ENCODE measurements at places on chromosomes 16 and 17. TPM values are rescaled to one million over a fixed set of nuclear protein-coding genes. Genes with fewer than 3 reads are reported as not detected.

DNA sequence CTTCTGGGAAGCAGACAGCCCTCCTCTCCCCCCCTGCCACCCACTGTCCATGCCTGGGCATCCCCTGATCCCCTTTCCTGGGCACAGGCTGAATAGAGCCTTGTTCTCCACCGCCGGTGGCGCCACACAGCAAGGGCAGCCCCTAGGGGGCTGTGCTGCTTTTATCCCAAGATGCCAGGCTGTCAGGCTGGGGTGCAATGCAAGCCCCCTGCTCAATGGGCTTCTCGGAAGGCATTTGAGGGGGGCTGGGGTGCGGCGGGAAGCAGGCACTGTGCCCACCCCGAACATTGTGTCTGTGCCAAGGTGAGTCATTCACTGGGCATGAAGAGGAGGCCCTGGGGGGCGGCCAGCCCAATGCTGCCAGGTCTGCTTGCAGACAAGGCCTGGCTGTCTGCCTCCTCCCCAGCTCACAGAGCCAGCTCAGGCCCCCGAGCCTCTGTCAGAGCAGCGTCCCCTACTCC lies 1.5 kb upstream of the GFAP start:
- H3K4me1 ChIP-seq: peaks cover 46% of the 10 kb centered on the region
- no peak overlapping the region for H3K4me3 ChIP-seq
- peaks cover 32% of the 10 kb centered on the region for H3K27me3 ChIP-seq
- peak; percentile 73 for DNase-seq

DNA sequence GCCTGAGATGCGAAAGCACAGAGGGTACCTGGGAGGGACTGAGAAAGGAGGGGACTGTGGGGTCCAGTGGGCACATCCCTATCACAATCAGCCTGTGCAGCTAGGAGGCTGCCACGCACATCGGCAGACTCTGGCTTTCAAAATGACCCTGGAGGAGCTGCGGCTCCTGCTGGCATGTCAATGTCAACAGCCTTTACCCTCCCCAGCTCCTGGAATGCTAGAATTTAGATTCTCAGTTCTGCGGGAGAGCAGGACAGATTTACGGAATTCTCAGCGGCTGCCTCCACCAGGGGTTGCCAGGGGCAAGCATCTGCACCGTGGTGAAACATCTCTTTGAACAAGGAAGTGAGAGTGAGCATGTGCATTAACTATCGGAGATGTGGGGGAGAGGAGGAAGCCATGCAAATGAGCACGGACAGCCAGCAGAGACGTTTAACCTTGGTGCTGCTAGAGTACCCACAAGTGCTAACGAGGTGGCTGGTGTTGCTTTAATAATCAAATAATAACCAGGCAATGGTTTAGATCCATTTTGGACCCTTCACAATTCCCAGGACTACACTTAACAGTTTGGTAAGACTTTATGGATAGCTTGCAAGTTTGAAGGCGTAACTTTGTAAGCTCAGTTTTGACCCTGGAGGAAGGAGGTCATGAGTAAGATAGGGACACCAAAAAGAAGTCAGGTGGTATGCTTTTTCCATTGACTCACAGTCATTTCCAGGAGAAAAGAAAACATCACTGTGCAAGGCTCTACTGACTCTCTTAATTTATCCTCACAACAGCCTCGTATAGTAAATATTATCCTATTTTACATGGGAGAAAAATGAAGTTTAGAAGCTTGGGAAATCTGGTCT lies 54.1 kb downstream of the XYLT1 start:
- DNase-seq: peak; percentile 21
- H3K36me3 ChIP-seq: no peaks in the 10 kb centered on the region
- peak overlapping the region; percentile 33 for H3K4me3 ChIP-seq
- no peak overlapping the region for H3K27ac ChIP-seq

DNA sequence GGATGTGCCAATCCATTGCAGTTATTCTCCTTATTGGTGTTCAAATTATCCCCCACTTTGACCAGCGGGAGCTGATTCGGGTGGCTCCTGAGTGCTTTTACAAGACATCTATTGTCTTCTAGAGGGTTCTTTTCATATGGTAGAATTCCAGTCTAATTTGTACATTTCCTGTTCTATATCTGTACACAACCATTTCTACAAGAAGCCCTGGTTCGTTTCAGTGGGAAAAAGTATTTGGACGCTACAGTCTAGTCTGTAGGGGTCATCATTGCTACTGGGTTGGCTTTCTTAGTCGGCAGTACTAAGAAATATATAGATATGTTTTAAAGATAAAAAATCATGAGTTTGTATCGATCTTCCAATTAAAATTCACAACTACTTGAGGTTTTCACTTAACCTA lies 262.6 kb downstream of the MAP2K6 start:
- no peaks in the 10 kb centered on the region for H3K36me3 ChIP-seq
- no peaks in the 10 kb centered on the region for H3K4me1 ChIP-seq
- H3K27ac ChIP-seq: no peak overlapping the region
- no peak for DNase-seq
- no peak overlapping the region for H3K4me3 ChIP-seq
- no peaks in the 10 kb centered on the region for H3K27me3 ChIP-seq

The ACE gene
- 6.2 TPM for total RNA-seq

- H3K36me3 ChIP-seq: peaks cover 46% of the 10 kb centered on the region
- no peaks in the 10 kb centered on the region for H3K27me3 ChIP-seq
- H3K4me1 ChIP-seq: no peaks in the 10 kb centered on the region
- no peak overlapping the region for H3K4me3 ChIP-seq
- no peak overlapping the region for H3K27ac ChIP-seq
Measured at GRCh38 chr17:37255432-37255831, 120.4 kb upstream of the C17orf78 start.

- H3K27ac ChIP-seq: no peak overlapping the region
- H3K27me3 ChIP-seq: no peaks in the 10 kb centered on the region
- no peak overlapping the region for H3K4me3 ChIP-seq
- DNase-seq: no peak
- H3K36me3 ChIP-seq: no peaks in the 10 kb centered on the region
- no peaks in the 10 kb centered on the region for H3K4me1 ChIP-seq
Measured at GRCh38 chr17:65892912-65893377, 299.0 kb downstream of the CEP112 start.

DNA sequence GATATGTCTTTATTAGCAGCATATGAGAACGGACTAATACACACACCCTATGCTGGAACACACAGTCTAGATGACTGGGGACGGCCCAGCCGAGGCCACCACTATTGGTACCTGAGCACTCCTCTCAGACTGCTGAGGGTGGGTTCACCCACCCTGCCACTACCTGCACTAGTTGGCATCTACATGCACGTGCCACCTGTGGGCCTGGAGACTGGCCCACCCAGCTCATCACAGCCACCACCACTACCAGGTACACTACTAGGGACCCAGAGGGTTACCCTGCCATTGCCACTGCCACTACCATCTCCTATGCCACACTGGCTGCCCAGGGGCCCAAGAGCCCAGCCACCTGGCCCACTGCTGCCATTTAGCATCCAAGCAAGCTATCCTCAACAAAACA lies 32.5 kb downstream of the MEAK7 start:
- no peak for DNase-seq
- no peaks in the 10 kb centered on the region for H3K4me1 ChIP-seq
- no peak overlapping the region for H3K27ac ChIP-seq

DNA sequence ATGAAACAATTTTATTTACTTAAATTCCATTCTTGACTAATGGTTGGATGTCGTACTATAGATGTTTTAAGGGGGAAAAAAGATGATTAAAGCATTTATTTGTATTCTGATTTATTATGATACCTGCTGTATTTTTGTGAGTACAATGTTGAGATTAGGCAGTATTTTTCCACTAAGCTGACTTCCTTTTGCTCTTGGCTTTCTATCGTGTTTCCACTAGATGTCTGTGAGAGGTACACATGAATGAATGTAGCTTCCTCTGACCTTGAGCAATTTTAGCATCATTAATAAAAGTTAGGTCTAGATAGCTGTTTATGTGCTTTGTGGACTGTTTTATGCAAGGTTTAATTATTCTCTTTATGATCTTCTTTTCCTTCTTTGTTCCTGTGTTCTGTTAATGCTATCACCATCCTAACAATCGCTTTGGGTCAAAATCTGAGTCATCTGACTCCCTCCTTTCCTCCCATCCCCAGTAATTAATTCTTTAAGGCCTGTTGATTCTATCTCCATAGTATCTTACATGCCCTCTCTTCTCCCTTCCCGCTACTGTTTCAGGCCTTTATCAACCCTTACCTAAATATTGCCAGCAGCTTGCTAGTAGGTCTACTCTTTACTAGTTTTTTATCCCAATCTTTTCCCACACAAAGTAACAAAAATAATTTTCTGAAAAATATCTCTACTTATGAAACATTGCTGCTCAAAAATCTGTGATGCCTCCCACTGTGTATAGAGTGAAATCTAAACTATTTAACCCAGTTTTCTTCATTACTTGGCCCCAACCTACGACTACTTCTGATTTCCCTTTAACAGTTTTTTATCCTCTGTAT lies 76.0 kb downstream of the VMP1 start:
- peaks cover 50% of the 10 kb centered on the region for H3K4me1 ChIP-seq
- no peaks in the 10 kb centered on the region for H3K27me3 ChIP-seq
- peak overlapping the region; percentile 9 for H3K4me3 ChIP-seq
- no peak for DNase-seq

- H3K4me1 ChIP-seq: peaks cover 37% of the 10 kb centered on the region
- H3K27me3 ChIP-seq: no peaks in the 10 kb centered on the region
- H3K36me3 ChIP-seq: peaks cover 35% of the 10 kb centered on the region
Measured at GRCh38 chr16:57993897-57994296, 6.6 kb downstream of the ZNF319 start.

GRCh38 chr17:28702752-28703150 lies 8.9 kb downstream of the PROCA1 start:
- H3K4me1 ChIP-seq: no peaks in the 10 kb centered on the region
- H3K4me3 ChIP-seq: no peak overlapping the region
- DNase-seq: no peak
- no peak overlapping the region for H3K27ac ChIP-seq
- peaks cover 58% of the 10 kb centered on the region for H3K36me3 ChIP-seq
- no peaks in the 10 kb centered on the region for H3K27me3 ChIP-seq

The CIITA gene
- total RNA-seq: 9.4 TPM

GRCh38 chr17:78890498-78890897 lies 12.5 kb downstream of the CEP295NL start:
- peaks cover 84% of the 10 kb centered on the region for H3K4me1 ChIP-seq
- H3K27me3 ChIP-seq: no peaks in the 10 kb centered on the region
- H3K27ac ChIP-seq: peak overlapping the region; percentile 28
- H3K36me3 ChIP-seq: no peaks in the 10 kb centered on the region

- H3K36me3 ChIP-seq: peaks cover 23% of the 10 kb centered on the region
- no peak overlapping the region for H3K4me3 ChIP-seq
- H3K27me3 ChIP-seq: no peaks in the 10 kb centered on the region
- no peak for DNase-seq
Measured at GRCh38 chr17:2420176-2420575, 19.3 kb upstream of the MNT start.

- H3K27me3 ChIP-seq: peaks cover 49% of the 10 kb centered on the region
- peaks cover 41% of the 10 kb centered on the region for H3K4me1 ChIP-seq
- DNase-seq: no peak
Measured at GRCh38 chr17:76079956-76080767, 1.2 kb downstream of the ZACN start.

The TBC1D3K gene
- not detected for total RNA-seq

GRCh38 chr16:57628008-57628781 lies at the start of gene ADGRG1:
TSS of gene ADGRG1 (plus strand) at chr16:57628630. CDS start at chr16:57650288, 21,658 bp downstream.
- peak within 1 kb of the TSS; percentile 93 for H3K27ac ChIP-seq
- H3K27me3 ChIP-seq: peaks cover 15% of the 10 kb centered on the region
- no peaks in the 10 kb centered on the region for H3K36me3 ChIP-seq
- H3K4me3 ChIP-seq: peak within 1 kb of the TSS; percentile 70

GRCh38 chr17:62882284-62882683 lies 74.2 kb upstream of the MARCHF10 start:
- no peaks in the 10 kb centered on the region for H3K27me3 ChIP-seq
- H3K27ac ChIP-seq: no peak overlapping the region
- H3K4me1 ChIP-seq: no peaks in the 10 kb centered on the region

The SYT17 gene
- 0.49 TPM for total RNA-seq

DNA sequence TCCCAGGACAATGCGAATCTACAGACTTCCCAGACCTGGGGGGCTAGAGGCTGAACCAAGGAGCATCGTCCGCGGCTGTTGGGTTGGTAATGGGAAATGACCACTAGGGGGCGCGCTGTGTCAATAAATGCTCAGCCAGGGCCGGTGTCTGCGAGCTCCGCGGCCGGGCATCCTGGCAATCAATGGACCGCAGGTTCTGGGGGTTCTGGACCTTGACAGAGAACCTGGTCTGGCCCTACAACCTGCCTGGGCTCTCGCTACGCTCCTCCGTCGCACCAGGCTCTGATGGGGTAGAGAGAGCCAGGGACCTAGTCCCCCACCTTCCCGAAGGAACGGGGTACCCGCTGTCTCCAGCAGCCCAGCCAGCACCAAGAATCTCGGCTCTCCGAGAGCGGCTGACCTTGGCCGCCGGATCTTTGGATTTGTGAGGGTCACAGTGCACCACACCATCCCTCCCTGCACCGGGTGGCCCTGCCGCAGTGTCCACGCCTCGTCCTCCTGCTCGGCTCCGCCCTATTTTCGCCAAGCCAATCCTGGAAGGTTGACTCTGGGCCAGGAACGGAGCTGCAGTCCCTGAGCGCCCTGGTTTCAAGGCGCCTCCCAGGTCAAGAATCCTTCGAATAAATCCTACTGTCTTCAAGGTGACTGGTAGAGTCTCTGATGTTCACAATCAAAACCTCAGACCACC lies 20.4 kb upstream of the BEAN1 start:
- H3K27me3 ChIP-seq: peaks cover 8% of the 10 kb centered on the region
- H3K4me3 ChIP-seq: peak overlapping the region; percentile 74
- H3K4me1 ChIP-seq: peaks cover 31% of the 10 kb centered on the region
- peak; percentile 89 for DNase-seq
- H3K36me3 ChIP-seq: peaks cover 16% of the 10 kb centered on the region

GRCh38 chr17:56656701-56657327 lies 63.3 kb downstream of the NOG start:
- no peaks in the 10 kb centered on the region for H3K36me3 ChIP-seq
- no peak overlapping the region for H3K27ac ChIP-seq
- no peak for DNase-seq
- peaks cover 21% of the 10 kb centered on the region for H3K27me3 ChIP-seq
- H3K4me3 ChIP-seq: no peak overlapping the region
- no peaks in the 10 kb centered on the region for H3K4me1 ChIP-seq

The CLEC3A gene
- not detected for total RNA-seq

The SBK1 gene
- total RNA-seq: 2.3 TPM

DNA sequence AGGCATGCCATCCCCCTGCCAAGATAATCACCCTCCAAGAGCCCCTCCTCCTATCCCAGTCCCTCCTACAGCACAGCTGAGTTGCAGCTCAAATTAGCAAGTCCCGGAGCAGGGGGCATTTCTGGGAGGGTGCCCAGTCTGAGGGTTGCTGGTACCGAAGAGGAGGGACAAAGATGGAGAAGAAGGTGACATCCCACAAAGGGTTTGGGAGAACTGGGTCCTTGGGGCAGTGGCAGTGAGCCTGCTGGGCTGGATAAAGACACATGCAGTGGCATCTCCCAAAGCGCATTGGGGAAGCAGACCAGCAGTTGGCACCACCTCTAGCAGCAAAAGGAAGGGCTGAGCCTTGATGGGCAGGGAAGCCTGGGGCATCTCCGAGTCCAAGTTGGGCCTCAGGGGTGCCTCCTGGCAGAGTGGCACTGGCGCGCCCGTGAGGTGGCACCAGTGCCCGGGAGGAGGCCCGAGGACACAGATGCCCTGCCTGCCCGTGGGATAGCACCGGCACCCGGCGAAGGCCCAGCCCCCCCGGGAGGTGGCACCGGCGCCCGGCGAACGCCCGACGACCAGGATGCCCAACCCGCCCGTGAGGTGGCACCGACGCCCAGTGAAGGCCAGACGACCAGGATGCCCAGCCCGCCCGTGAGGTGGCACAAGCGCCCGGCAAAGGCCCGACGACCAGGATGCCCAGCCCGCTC lies 622 bp downstream of the TOM1L2 start:
- peak overlapping the region; percentile 97 for H3K4me3 ChIP-seq
- H3K27me3 ChIP-seq: no peaks in the 10 kb centered on the region
- peak; percentile 41 for DNase-seq

The CPHXL2 gene
- total RNA-seq: not detected

GRCh38 chr16:85042606-85043005 lies 15.0 kb downstream of the KIAA0513 start:
- H3K36me3 ChIP-seq: peaks cover 2% of the 10 kb centered on the region
- peaks cover 9% of the 10 kb centered on the region for H3K4me1 ChIP-seq
- no peak for DNase-seq
- H3K27me3 ChIP-seq: no peaks in the 10 kb centered on the region

Data from left ventricle myocardium inferior (tissue), 1 donor.